ENCODE measurements at places on chromosomes 5 and 9.

GRCh38 chr9:114936581-114936980, 6.2 kb upstream of the TNFSF8 start:
- DNase-seq = no peak

GRCh38 chr9:74412236-74412979, 84.7 kb upstream of the RORB start:
- DNase-seq = no peak

GRCh38 chr5:107739661-107740060, 68.9 kb upstream of the EFNA5 start:
- DNase-seq = no peak

DNA sequence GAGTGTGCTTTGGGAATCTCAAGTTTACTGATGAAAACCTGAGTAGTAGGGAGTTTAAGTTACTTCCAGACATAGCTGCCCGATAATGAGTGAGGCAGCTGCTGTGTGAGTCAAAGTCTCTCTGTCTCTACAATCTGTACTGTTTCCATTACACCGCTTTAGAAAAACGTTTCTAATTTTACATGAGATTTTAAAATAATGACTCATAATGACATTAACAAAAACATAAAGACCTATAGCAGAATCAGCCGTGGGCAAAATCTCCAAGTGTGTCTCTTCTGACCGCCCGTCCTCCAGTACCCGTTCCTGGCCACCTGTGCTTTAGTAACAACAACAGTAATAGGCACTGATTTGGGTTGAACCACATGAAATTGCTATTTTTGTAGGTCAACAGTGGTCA, 69.6 kb upstream of the PRRC1 start:
- no peak for DNase-seq

DNA sequence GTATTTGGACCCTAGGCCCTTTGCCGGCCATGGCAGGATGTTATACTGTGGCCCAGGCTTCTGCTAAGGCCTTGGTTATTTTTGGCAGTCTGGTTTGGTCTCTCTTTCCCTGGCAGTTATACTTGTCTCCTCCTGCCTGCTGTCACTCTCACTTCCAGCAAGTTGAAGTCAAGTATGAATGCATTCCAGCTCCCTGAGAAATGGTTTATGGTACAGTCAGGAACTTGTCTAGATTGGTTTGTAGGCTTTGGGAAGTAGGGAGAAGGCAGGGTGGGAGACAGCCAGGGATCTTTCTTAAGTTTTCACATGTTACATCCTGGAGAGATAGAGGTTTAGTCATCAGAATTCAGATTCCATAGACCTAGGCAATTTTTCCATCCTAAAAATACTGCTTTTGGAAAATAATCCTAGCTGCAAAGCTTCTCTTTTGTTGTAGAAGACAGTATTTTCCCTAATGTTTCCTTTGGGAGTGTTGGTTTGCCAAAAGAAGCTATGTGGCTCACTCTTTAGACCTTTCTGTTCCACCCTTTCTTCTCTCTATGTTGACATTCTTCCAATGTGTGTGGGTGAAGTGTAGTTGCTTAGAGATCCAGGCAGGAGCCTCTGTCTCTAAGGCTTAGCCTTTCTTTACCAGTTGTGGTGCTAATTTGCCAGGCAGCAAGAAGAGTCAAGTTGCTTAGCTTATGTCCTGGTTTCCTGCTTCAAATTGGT, 2.5 kb upstream of the KDM3B start:
- no peak for DNase-seq

- DNase-seq = no peak
Observed at GRCh38 chr9:134026581-134026980, 1.3 kb downstream of the BRD3OS start.

DNA sequence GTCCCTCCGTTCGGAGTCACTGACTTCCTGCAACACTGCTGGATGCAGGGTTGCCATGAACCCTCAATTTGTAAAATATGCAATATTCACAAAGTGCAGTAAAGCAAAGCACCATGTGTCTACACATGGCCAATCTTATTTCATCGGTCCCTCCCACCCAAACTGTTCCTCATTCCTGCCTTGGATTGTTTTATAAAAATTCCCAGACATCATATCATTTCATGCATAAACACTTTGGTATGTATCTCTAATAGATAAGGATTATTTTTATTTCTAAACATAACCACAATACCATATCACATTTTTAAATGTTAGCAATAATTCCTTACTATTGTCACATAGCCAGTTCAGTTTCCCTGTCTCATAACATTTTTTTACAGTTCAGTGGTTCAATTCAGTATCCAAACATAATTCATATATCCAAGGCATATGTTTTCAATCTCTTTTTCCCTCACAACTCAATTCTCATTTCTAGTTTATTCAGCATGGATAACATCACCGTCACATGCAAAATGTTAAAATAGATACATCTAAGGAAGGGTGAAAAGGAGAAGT, 82.0 kb upstream of the PCAT7 start:
- no peak for DNase-seq

- no peak for DNase-seq
Observed at GRCh38 chr9:77661566-77662085, 13.5 kb upstream of the GNA14 start.

GRCh38 chr5:157659868-157660660, 7.8 kb upstream of the SOX30 start:
- DNase-seq = no peak

GRCh38 chr5:58871648-58872242, 288.9 kb downstream of the RAB3C start:
- peak; percentile 14 for DNase-seq

DNA sequence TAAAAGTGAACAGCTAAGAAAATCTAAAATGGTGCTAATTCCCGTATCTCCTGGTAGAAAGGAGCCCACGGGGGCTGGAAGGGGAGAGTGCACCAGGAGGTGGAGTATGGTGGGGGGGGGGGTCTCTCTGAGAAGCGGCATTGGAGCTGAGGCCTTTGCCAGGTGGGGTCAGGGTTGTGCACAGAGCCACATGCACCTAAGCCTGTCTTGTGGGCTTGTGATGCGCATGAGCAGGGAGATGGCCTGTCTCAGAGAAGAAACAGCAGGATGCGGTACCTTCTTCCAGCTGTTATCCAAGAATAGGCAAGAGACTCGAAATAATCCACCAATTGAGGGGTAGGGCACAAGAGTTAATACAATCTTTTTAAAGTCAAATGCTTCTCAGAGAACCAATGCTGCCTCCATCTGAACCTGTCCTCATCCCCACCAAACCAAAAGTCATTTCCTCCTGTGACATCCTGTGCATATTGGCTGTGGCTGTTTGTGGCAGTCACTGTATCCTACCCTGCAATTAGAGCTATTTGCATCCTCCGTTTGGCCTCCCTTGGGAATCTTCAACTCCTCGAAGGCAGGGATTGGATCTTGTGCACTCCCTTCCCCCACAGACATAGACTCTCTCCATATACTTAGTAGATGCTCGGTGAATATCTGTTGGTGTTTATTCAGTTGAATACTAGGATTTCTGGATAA, 45.4 kb downstream of the FGF1 start:
- DNase-seq = no peak
